ENCODE measurements at places on chromosomes 2 and 18.

DNA sequence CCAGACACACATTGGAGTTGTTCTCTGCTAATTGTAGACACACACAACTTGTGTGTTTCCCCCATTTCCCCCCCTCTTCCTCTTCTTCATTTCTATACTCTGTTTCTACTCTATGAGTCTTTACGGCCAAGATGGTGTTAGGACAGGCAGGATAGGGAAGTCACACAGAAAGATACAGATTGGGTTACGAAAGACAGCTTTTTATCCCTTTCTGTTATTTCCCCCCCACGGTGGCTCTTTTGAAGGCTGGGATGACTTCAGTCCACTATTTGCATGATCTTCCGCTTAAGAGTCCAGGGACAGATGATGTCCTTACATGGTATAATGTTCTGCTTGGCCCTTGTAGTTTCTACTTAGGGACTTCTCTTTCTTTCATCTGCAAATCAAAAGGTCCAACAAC, 1.6 kb upstream of the EMILIN2 start:
- DNase-seq: no peak

- DNase-seq: no peak
Observed at GRCh38 chr2:2942225-2942624, 435.4 kb downstream of the EIPR1 start.

GRCh38 chr2:182631299-182631698, 84.8 kb upstream of the DNAJC10 start:
- DNase-seq: no peak

DNA sequence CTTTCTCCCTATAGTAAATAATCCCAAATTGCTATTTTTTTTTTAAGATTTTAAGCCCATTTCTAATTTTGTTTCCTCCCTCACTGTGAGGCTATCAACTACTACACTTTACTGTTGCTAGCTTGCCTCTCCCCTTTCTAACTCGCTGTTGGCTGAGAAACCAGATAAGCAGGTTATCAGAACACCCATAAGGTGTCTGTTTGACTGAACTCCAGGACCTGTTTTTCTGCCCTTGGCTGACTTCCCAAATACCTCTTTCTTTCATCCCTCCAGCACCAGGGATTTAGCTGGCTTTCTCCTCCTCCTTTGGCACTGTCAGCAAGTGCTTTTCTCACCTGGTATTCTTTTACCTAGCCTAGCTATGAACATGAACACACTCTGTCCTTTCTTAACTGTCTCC, 11.1 kb downstream of the TRAK2 start:
- no peak for DNase-seq

DNA sequence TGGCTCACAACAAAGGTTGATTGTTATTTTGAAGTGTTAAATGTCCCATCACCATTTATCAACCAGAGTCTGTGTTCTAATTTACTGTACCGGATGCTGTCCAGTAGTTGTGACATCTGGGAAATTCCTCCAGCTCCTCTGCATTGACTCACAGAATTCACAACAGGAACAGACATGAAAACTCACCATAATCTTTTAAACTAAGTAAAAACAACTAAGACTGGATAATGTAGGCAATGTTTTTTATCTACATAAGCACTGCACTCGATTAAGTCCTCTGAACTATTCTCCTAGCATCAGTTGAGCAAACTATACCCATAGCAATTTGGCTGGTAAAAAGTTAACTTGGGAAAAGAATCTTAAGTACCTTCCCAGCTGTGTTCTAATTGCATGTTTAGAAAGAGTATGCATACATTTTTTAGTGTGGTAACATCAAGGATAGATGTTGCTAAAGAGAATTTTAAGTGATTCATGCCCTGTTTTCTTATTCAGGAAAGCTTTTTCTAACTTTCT, 42.9 kb upstream of the MYO1B start:
- DNase-seq: no peak

Data from bone marrow (tissue), 2 donors.